Stimulated activated CD8-positive, alpha-beta memory T cell treated with anti-CD3 and anti-CD28 coated beads, Interleukin-7, amount 100 ng/mL, for 24 hours (primary cell): ENCODE measurements at places on chromosomes 13 and 19.
A peak's percentile ranks its signal among the peaks of the same experiment; 100 is the strongest.

DNA sequence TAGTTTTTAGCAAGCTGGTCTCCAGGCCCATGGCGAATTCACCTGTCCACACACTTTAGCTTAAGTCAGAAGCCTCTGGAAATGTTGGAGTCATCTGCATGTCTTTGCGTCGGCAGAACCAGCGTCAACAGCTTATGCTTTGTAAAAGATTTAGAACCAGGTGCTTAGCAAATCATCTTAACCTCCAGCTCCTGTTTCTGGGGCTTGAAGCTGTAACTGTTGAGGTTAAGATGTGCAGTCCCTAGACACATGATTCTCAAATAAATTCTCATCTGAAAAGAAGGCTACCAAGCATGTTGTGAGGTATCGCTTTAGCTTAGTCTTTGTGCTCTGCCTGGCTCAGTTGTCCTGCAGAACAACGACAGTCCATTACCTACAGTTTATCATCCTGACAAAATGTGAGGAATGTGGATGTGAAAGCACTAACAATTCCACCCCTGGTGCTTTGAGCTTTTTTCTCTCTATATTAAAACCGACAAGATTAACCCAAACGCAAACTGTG lies 4.4 kb downstream of the EFNB2 start:
- no peak for DNase-seq

DNA sequence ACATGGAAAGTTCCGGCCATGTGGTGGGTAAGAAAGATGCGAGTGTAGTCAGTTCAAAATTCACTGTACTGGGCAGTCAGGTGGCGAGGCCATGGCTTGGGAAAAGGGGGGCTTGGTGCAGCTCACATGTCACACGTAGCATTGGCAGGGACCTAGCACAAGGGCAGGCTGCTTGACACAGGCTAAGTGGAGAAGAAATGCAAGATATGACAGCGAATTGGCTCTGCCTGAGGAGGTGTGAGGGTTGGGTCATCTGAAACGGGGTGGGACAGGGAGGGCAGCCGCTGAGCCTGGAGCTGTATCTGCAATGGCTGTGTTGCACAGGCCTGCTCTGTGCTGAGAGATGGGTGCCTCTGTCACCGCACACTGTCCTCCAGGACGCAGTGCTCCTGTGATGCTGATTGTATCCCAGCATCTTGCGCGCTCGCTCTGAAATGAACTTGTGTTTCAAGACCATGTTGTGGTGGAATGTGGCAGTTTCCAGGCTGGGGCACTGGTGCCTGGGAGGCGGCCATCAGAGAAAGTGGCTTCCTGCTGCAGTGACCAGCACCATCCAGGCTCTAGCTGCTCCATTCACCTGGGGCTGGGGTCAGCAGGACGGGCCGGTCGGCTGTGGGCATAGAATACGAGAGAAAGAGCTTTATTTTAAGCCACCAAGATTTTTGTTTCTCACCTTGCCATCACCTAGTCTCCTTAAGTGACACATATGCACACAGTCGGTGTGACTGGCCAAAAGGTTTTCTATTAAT lies 70.3 kb downstream of the TEX29 start:
- no peak for DNase-seq

GRCh38 chr13:80030491-80030890 lies 310.4 kb downstream of the SPRY2 start:
- DNase-seq, result no peak

GRCh38 chr13:96338030-96338429 lies 248.1 kb downstream of the HS6ST3 start:
- no peak for DNase-seq

DNA sequence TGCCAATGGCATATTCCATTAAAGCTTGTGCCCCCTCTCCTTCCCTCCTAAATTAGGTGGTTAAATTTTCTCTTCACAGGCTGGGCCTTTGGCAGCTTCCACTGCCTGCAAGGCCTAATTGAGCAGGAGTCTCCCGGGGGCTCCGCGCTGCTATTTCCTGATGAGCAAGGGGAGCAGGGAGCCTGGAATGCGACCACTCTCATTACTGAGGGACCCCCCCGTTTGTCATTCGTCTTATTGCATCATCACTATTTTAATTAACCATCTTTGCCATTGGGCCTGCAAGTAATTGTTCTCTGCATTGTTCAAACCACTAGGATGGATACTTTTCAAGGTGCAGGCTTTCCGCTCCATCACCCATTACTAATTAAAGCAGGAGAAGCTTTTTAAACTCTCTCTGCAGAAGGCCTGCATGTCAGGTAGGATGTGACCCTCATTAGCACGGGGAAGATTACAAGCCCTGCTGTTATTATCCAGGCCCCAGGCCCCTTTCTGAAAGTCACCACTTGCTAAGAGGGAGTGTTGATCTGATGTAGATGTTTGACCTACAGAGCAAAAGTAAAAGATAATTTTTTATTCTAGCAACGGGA lies 142.3 kb downstream of the OXGR1 start:
- DNase-seq, result no peak

DNA sequence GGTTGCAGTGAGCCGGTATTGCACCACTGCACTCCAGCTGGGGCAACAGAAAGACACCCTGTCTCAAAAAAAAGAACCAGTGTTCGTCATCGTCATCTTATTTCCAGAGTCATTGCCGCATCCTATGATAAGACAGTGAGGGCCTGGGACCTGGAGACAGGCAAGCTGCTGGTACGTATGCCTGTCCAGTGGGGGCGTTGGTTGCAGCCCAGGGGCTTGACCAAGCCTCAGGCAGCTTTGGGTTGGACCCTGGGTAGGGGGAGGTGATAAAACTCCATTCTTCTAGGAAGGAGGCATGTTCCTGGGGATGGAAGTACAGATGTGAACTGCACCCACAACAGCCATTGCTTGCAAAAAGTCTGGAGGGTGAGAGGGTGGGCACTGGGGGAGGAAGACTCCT lies 15.6 kb downstream of the WDR88 start:
- DNase-seq, result no peak

- no peak for DNase-seq
Measured at GRCh38 chr13:108268466-108269112, 929 bp upstream of the TNFSF13B start.

DNA sequence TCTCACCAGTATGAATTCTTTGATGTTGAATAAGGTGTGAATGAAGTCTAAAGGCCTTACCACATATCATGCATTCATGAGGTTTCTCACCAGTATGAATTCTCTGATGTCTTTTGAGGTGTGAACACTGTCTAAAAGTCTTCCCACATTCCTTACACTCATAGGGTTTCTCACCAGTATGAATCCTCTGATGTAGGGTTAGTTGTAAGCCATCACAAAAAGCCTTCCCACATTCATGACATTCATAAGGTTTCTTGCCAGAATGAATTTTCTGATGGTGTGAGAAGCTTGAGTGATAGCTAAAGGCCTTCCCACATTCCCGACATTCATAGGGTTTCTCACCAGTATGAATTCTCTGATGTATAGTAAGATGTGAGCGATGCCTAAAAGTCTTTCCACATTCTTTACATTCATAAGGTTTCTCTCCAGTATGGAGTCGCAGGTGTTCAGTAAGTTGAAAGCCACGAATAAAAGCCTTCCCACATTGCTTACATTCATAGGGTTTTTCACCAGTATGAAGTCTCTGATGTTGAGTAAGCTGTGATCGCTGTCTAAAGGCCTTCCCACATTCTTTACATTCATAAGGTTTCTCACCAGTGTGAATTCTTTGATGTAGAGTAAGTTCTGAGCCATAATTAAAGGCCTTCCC lies 27.7 kb downstream of the ZNF461 start:
- no peak for DNase-seq

GRCh38 chr13:67273001-67273400 lies 42.9 kb upstream of the PCDH9 start:
- DNase-seq, result no peak

- DNase-seq, result peak; percentile 47
Measured at GRCh38 chr13:91347996-91348905, 764 bp downstream of the MIR17HG start.

DNA sequence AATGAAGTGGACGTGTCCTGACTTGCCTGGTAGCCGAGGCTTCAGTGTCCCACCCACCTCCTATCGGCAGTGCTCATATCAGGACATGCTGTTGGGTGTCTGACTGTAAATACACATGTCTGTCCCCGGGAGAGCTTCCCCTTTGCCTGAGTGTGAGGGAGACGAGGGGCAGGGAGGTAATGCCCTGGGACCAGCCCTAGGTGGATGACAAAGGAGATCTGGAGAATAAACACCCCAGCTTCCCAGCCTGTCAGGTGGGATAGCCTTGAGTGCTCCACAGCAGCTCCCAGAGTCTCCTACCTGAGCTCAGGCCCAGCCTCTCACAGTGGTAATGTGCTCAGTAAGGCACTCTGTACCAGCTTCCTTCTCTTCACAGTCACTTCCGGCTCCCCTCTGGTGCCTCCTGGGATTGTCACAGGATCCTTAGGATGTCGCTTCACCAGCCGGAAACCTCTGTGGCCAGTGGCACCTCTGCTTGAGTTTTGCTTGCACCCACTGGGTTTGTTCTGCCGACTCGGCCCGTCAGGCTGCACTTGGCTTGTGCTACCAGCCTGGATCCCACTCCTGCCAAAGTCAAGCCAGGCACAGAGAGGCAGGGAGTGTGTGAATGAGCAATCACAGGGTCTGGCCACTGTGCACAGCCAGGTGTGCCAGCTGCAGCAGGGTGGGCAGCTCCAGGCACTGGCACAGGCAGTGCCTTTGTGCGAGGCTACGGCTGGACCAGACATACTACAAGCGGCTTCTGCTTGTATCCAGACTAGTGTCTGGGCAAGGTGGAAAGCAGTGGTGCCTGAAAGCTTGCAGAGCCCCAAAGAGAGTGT lies 54.4 kb upstream of the RGCC start:
- DNase-seq, result no peak

DNA sequence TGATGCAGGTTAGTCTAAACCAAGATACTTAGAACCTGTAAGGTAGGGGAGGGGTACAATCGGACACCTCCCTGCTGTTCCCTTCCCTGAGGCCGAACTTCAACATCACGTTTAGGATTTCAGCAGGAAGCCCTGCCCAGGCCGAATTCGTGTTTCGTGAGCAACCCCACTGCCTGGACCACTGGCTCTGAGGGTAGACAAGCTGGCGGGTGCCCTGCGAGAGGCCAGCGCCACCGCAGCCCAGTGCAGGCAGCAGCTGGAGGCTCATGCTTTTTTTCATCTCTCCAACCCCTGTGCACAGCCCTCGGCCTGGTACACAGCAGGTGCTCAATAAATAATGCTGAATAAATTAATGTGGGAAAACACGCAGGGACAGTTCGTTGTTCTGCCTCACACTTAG lies 7.7 kb downstream of the HOMER3 start:
- DNase-seq, result no peak

DNA sequence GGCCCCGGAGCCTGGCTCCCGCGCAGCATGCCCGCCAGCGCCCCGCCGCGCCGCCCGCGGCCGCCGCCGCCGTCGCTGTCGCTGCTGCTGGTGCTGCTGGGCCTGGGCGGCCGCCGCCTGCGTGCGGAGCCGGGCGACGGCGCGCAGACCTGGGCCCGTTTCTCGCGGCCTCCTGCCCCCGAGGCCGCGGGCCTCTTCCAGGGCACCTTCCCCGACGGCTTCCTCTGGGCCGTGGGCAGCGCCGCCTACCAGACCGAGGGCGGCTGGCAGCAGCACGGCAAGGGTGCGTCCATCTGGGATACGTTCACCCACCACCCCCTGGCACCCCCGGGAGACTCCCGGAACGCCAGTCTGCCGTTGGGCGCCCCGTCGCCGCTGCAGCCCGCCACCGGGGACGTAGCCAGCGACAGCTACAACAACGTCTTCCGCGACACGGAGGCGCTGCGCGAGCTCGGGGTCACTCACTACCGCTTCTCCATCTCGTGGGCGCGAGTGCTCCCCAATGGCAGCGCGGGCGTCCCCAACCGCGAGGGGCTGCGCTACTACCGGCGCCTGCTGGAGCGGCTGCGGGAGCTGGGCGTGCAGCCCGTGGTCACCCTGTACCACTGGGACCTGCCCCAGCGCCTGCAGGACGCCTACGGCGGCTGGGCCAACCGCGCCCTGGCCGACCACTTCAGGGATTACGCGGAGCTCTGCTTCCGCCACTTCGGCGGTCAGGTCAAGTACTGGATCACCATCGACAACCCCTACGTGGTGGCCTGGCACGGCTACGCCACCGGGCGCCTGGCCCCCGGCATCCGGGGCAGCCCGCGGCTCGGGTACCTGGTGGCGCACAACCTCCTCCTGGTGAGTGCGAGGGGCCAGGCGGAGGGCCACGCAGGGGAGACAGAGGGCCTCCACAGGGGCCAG lies at the start of gene KL:
TSS of gene KL (plus strand) at position 10 of the 909 bp plus-strand sequence. CDS start at position 28, 18 bp downstream.
- DNase-seq, result no peak

DNA sequence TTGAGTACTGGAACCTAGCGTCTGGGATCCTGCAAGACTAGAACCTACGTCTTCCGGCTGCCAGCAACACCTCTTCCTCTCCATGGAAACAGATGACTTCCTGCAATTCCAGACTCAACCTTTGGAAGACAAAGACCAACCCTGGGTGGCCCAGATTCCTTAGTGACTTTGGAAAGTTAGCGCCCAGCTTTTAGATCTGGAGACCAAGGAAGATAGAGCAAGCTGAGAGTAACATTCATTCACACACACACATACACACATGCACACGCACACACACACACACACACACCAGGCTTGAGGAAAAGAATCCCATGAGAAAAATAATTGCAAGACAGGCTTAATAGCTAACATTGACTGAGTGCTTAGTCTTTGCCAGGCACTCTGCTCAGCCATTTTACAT lies 788.9 kb downstream of the UQCRFS1 start:
- no peak for DNase-seq

DNA sequence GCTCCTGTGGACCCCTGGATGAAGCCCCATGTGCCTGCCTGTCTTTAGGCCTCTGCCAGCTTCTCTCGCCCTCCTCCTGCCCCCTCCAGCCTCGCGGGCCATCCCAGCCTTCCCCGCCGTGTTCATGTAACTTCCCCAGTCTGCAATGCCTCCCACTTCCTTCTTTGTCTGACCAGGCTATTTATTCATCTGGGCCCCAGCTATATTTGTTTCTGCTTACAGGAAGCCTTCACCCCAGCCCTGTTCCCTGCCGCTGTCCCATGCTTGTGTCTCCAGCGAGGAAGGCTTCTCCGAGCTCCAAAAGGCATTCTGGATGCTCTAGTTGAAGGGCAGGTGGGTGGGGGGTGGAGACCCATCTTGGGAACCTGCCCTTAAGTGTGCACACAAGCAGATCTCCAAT lies 7.9 kb upstream of the C3 start:
- no peak for DNase-seq

DNA sequence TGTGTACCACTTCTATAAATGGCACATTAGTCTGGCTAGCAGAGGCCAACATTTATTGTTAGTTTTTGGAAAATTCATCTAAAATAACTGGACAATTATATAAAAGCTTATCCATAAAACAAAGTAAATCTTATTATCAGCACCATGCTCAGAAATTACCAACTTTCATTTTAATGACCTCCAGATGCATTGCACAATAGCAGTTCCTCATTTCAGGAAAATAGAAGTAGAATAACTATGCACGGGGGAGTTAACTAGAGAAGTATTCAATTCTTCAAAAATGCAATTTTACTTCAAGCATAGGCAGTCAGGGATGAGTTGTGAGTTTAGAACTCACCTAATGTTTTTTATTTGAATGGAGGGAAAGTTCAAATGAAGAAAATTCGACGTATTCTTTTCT lies 1023.5 kb downstream of the PCDH17 start:
- no peak for DNase-seq

GRCh38 chr13:75319254-75319653 lies 162.7 kb downstream of the TBC1D4 start:
- DNase-seq, result no peak

- peak; percentile 14 for DNase-seq
Measured at GRCh38 chr13:52850396-52851136, 2.1 kb upstream of the PCDH8 start.
